ENCODE measurements at places on chromosomes 5 and 9. TPM values are rescaled to one million over a fixed set of nuclear protein-coding genes. Genes with fewer than 3 reads are reported as not detected.

GRCh38 chr9:129885018-129885669 lies 49.9 kb downstream of the USP20 start:
- DNase-seq = no peak

DNA sequence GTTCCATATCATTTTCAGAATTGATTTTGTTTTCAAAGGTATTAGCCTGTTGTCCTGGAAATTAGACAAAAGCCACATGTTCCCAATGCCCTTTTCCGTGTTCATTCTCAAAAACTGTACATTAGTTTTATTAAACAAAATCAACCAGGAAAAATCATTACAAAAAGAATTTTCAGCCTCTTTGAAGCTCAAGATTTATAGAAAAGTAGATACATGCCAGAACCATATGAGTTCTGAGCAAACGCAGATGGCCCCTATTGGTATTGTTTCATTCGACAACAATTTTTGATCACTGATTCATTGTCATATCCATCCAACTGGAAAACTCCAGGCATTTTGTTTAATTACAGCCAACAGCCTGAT lies 148.5 kb upstream of the GRAMD2B start:
- DNase-seq = no peak

DNA sequence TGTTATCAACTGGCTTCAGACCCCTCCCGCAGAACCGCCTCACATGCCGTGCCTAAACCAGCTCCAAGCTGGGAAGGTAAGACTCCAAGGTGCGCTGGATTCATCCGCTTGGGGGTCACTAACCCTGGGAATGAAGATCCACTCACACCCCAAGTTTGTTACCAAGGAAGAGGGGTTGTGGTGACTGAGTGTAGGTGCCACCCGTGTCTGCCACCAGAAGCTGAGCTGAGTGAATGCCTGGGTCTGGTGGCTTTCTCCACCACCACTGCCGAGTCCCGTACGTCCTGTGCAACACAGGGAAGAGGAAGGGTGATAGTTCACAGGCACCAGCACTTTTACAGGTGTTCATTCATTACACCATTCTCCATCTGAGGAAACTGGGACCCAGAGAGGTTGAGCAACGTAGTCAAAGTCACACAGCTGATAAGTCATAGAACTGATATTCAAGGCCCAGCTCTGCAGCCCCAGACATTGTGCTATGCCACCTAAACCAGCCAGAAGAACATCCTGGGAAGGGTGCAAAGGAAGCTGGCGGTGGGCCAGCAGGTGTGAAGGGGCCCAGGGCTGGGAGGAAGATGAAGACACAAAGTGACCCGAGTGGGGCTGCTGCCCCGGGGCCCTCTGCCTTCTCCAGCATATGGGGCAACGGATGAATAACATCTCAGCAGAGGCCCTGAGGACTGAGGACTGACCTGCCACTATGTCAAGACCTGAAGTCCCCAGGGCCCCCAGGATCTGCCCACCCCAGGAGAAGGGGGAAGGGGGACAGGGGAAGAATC lies 70.9 kb upstream of the PPP1R26 start:
- no peak for DNase-seq

GRCh38 chr9:84748112-84748511 lies 78.6 kb downstream of the NTRK2 start:
- DNase-seq = no peak

The SOX30 gene
- total RNA-seq = not detected

The AGXT2 gene
- total RNA-seq = not detected

Data from neural crest cell (in vitro differentiated cells).